ENCODE measurements at places on chromosomes 12 and 14.

DNA sequence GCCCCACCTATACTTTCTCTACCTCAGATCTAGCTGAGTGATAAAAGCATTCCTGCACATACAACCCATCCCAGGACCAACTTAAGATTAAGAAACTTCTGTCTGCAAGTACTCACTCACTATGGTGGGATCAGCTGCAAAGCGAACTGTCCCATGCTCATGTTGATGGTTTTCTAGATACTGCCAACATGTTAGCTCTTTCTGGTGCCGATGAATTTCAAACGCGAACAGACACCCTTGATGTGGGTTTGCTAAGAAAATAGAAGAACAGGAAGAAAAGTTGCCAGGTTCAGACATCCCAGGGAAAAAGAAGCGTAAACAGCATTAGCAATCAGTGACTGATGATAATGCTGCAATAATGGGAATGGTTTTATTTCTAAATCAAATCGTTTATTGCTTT is 1.5 kb upstream of the SLC39A2 start:
- DNase-seq = no peak

DNA sequence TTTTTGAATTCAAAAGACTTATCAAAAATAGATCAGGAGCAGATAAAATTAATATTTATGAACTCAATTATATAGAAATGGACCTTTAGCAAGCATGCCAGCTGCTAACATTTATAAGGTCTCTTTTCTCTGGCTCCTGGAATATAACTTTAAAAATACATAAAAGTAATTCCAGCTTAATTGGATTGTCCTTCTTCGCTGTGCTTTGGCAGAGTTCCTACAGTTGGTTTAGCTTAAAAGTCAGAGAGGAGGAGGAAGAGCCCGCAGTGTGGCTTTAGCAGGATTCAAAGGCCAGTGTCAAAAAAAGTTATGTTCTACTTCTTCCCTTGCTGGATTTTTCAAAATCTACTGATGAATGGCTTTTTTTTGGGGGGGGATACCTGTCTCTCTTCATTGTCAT is 1484.9 kb upstream of the TMEM132C start:
- no peak for DNase-seq

DNA sequence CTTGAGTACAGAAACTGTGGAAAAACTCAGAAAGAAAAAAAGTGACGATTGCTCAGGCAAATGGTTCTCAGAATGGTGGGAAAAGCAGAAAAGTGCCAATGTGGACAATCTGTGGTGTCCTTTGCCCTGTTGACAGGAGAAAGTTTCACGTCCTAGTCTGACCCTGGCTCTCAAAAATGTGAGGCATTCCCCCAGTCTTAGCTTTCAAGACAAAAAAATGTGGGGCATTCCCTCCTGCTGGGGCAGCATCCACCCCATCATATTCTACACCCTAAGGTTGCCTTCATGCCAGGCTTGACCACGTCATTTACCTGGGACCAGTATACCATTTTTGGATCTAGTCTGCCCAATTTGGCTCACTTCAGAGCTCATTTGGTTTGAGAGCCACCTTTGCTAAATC is 20.7 kb upstream of the ANAPC7 start:
- DNase-seq = peak; percentile 16

GRCh38 chr12:54590978-54591591 is 2.6 kb upstream of the PPP1R1A start:
- DNase-seq = no peak

GRCh38 chr12:96234591-96235483 is 40.7 kb downstream of the ELK3 start:
- no peak for DNase-seq

All from iris pigment epithelial cell (primary cell).